Activated T-cell treated with anti-CD3 and anti-CD28 coated beads for 1 hour (primary cell): ENCODE measurements at places on chromosomes 3 and 15.

DNA sequence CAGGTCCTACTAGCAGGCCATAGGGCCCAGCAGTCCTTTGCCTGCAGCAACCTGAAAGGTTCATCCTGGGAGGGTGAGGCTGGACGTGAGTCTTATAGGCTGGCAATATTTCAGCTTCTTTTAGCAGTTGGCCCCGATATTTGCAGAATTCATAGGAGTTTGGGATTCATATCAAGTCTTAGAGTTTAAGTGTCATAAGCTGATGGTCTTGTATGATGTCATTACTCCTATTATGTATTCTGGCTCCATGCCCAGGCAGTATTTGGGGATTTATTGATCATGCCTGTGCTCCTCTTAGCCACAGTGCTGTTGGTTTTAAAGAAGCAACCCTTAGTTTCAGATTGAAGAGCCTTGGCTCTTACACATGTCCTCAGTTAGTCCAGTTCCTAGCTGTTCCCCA is 41.3 kb upstream of the POLR2M start:
- DNase-seq = no peak

DNA sequence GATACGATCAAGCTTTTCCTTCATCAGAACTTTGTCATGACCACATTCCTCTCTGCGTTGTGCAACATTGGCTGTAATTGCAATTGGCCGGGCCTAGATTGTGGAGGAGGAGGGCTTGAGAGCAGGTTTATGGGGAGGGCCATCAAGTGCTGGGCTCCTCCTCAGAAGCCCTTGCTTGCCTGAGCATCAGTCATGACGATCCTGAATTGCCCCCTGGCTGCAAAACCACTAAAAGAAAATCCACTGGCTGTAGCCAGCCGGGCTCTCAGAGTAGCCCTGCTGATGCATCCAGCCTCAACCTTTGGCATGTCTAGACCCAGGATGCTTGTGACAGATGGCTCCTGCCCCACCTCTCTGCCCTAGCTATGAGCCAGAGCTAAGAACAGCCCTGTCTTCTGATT is 13.4 kb upstream of the TRH start:
- no peak for DNase-seq

GRCh38 chr15:57149196-57149595 is 227.1 kb upstream of the CGNL1 start:
- DNase-seq = no peak

DNA sequence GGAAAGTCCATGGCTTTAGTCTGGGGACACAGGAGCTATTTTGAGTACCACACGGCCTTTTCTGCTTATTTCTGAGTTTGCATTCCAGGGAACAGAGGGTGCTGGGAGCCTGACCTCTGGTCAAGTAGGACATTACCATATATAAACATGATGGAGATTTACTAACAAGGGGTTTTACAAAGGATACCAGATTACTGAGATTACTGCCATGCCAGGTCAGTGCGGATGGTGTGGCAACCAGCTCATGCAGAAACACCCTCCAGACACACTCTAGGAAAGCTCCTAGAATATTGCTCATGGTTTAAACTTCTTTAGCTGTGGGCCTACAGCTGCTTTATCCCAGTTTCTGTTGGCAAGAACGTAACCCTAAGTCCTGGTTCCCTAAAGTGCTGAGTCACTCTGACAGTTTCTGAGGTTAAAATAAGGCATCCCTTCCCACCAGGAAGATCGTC is 54.3 kb upstream of the AGTR1 start:
- DNase-seq = no peak

- DNase-seq = no peak
These were observed 72.0 kb upstream of the HERC1 start for GRCh38 chr15:63905558-63906265.

DNA sequence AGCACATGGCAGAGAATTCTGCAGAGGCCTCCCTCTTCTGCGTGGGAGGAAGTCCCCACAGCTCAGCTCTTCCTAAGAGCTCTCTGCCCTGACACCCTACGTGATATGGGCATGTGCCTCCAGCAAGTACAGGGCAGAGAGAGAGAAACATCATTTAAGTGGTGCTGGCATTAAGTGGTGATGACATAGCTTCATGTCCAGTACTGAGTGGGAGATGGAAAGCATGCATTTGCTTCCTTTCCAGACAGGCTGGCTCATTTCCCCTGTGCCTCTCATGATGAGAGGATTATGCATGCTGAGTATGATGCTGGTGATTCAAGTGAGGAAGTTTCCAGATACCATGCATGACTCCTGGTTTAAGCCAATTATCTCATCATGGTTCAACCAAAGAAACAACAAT is 26.9 kb downstream of the BFSP2 start:
- DNase-seq = no peak

DNA sequence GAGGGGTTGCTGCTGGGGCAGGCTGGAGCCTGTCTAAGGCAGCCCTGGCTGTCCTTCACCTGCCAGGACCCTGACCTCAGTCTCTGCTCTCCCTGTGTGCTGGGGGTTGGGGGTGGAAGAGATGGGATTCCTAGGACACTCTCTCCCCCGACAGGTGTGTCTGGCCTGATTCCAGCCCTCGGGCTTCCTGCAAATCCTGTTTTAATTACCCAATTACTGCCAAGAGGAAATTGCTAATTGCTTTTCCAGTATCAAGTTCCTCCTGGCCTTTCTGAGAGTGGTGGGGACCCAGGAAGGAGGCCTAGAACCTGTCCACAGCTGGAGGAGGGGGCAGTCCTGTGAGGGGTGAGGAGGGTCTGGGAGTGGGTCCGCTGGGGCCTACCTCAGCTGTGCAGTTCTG is 15.8 kb downstream of the PLXNA1 start:
- no peak for DNase-seq

DNA sequence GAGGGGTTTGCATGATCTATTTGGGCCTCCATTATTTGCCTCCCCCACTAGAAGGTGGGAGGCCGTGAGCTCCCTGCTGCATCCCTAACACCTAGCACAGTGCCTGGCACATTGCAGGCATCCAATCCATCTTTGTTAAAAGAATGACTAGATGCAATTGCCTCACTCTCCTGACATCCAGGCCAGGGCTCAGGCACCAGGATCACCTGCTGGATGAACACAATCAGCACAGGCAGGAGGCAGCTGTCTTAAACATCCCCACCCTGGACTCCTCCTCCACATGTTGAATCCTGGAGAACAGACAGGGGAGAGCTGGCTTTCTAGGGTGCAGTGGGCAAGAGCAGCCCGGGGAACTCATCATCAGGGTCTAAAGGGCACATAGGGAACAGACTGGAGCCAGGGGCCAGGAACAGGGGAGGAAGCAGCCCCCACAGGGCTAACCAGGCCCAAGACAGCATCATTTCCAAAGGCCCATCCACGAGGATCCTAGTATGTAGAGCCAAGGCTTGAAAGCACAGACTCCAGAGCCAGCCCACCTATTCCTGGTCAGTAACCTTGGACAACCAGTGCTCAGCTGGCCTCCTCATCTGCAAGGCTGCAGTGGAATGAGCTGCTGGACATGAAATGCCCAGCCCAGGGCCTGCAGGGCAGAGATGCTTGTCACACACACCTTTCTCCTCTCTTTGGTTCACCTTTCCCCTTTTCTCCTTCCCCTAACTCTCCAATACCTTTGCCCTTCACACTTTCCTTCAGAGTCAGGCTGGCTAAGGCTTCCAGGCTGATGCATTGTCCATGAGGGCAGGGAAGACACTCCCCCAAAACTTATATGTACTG is 254.4 kb upstream of the TLE3 start:
- no peak for DNase-seq

DNA sequence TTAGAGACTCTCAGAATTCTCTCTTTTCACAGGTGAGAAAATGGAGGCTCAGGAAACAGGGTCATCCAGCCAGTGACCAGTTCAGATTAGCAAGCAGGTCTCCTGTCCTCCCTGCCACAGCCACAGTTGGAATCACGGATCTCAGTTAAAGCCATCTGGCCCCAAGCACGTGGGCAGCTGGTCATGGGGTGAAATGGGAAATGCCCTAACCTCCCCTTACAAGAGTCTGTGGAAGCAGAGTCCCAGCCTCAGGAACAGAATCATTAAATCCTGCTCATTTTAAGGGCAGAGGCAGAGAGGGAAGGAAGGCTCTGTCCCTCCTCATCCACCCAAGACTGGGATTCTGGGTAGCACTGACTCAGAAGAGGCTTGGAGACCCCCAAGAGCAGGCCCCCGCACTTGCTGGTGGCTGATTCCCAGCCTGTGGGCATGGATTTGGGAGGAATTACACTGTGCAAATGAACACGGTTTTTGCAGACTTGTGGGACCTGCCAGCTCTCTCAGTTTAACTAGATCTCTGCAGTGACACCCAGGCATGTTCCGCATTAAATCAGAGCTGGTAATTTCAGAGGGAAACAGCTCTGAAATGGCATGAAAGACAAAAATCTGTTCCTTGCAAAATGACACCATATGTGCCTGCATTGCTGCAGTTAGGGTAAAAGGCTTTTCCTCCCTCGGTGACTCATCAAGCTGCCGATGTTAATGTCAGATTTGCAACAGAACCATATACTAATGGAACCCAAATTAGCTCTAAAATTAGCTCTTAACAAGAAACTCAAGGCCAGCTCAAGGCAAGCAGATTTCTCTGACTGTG is 89.0 kb downstream of the BDH1 start:
- DNase-seq = no peak

DNA sequence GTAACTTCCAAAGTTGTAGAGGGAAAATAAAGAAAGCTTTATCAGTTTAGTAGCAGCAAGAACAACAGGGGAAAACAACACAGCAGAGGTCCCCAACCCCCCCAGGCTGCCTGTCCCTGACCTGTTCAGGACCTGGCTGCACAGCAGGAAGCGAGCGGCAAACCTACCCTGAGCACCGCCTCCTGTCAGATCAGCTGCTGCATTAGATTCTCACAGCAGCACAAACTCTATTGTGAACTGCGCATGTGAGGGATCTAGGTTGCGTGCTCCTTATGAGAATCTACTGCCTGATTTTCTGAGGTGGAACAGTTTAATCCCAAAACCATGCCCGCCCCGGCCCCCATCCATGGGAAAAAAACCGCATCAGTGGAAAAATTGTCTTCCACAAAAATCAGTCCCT is 40.3 kb downstream of the USP50 start:
- no peak for DNase-seq

DNA sequence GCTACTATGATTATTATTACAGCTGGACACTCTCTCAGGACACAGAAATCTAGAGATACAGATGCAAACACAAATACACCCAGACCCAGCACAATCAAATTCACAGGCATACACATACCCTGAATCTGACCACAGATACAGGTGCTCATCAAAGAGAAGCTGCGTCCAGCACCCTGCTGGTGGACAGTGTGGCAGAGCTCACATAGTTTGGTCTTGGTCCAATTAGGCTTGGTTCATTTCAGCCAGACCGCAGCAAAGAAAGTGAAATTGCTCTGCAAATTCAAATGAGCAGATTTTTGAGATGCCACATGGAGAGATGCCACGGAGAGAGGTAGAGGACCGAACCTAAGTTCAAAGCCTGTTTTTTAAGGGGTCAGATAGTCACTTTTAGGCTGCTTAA is 55.6 kb downstream of the ANAPC13 start:
- no peak for DNase-seq

DNA sequence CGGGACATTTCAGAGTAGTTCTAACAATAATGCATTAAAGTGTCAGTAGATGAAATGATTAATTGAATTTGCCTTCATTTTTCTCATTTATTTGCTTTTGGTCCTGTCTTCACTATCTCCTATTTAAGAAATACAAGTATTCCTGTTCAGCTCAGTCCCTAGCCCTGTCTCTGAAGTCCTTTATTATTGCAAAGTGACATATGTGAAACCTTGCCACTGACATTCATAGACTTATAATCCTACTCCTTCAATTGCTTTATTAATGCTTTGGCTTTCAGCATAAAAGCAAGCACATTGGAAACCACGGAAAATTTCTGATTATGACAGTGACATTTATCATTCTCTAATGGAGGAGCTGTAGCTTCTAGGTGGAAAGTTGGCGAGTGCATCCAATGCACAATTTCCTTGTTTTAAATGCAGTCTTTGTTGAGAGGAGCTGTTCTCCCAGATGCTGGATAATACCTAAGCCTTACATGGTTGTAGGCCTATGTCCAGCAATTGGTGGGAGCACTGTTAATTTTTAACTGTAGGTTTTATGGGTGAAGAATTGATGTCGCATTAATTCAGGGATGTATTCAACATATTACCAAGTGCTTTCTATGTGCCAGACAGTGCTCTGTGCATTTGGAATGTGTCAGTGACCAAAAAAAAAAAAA is 337.8 kb downstream of the FEZF2 start:
- DNase-seq = no peak

GRCh38 chr3:8765528-8765927 is 3.9 kb downstream of the OXTR start:
- DNase-seq = no peak

DNA sequence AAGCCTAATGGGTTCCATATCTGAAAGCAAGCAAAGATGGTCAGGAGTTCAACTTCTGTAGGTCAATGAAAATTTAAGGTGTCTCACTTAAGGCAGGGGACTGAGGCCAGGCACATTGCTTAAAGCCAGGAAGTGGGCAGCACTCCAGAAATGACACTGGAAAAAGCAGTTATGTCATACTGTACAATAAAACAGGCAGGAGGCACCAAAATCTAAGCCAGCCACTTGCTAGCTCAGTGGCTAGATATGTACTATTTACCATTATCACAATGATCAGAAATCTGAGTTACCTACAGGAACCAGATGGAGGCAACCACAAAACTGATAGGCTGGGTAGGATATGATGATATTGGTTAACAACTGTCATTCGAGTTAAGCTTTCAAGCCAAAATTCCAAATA is 57.3 kb downstream of the FRMD5 start:
- no peak for DNase-seq

DNA sequence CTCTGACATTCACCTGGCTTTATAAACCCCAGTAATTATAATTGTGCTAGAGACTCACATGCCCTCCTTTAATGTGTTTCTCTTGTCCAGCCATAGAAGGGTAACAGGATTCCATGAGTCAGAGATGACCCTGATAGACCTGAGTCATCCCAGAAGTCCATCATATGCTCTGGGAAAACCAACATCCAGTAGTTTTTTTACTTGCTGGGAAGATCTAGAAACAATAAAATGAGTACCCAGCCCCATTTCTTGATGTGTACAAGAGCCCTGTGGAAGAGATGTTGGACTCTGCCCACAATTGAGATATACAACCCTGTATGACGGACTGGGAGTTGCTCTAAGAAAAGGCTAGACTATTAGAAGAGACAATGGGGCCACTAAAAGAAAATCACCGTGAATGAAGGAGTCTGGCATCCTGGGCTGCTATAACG is 22.4 kb upstream of the THUMPD3 start:
- DNase-seq = no peak

- peak; percentile 2 for DNase-seq
These were observed 72.9 kb upstream of the MNS1 start for GRCh38 chr15:56537881-56538280.

GRCh38 chr3:62370112-62370857 is 3.1 kb downstream of the FEZF2 start:
- DNase-seq = no peak

GRCh38 chr3:179958143-179958542 is 78.6 kb downstream of the PEX5L start:
- no peak for DNase-seq

- DNase-seq = no peak
These were observed 232.1 kb upstream of the ADAMTS9 start for GRCh38 chr3:64919934-64920333.
